Ascending aorta (tissue), 2 donors: ENCODE measurements at places on chromosomes 5 and 9.

- H3K4me1 ChIP-seq: peaks cover 14% of the 10 kb centered on the region
- H3K27ac ChIP-seq: no peak overlapping the region
- no peak for DNase-seq
- no peaks in the 10 kb centered on the region for H3K36me3 ChIP-seq
- H3K4me3 ChIP-seq: no peak overlapping the region
- no peaks in the 10 kb centered on the region for H3K27me3 ChIP-seq
Observed at GRCh38 chr5:67297802-67298532, 101.4 kb upstream of the CD180 start.

- no peak overlapping the region for H3K4me3 ChIP-seq
- no peaks in the 10 kb centered on the region for H3K36me3 ChIP-seq
- DNase-seq: no peak
- no peaks in the 10 kb centered on the region for H3K27me3 ChIP-seq
Observed at GRCh38 chr5:120088836-120089235, 375.3 kb upstream of the PRR16 start.

- H3K27ac ChIP-seq: no peak overlapping the region
- no peak overlapping the region for H3K4me3 ChIP-seq
- no peak for DNase-seq
- no peaks in the 10 kb centered on the region for H3K27me3 ChIP-seq
- H3K4me1 ChIP-seq: no peaks in the 10 kb centered on the region
Observed at GRCh38 chr5:166117072-166118066, 2174.1 kb upstream of the WWC1 start.

- no peaks in the 10 kb centered on the region for H3K36me3 ChIP-seq
- H3K27me3 ChIP-seq: no peaks in the 10 kb centered on the region
- no peak for DNase-seq
- H3K27ac ChIP-seq: no peak overlapping the region
Observed at GRCh38 chr5:36623832-36624231, 17.4 kb downstream of the SLC1A3 start.

DNA sequence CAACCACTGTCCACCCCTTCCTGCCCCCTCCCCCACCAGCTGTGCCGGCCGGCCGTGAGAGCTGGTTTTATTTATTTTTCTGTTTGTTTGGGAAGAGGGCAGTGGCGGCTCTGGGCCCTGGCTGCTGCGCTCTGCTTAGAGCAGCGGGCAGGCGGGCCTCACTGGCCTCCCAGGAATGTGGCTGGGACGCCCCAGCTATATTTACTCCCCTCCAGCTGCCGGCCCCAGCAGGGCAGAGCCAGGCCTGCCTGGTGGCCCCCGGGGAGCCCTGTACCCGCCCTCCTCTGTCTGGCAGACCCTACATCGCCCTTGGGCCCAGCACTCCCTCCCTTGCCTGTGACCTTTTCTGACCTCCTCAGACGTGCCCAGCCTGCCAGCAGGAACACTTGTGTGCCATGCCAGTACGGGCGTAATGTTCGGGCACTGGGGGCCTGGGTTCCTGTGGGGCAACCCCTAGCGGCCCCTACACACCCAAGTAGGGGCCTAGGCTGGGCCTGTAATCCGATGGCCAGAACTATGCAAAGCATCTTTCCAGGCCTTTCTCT is 7.7 kb downstream of the CXXC5 start:
- H3K36me3 ChIP-seq: no peaks in the 10 kb centered on the region
- no peaks in the 10 kb centered on the region for H3K27me3 ChIP-seq
- no peak overlapping the region for H3K4me3 ChIP-seq
- H3K4me1 ChIP-seq: peaks cover 91% of the 10 kb centered on the region
